ENCODE measurements at places on chromosomes 11 and 22.

GRCh38 chr11:21927628-21928027, 265.3 kb upstream of the ANO5 start:
- no peak for DNase-seq

DNA sequence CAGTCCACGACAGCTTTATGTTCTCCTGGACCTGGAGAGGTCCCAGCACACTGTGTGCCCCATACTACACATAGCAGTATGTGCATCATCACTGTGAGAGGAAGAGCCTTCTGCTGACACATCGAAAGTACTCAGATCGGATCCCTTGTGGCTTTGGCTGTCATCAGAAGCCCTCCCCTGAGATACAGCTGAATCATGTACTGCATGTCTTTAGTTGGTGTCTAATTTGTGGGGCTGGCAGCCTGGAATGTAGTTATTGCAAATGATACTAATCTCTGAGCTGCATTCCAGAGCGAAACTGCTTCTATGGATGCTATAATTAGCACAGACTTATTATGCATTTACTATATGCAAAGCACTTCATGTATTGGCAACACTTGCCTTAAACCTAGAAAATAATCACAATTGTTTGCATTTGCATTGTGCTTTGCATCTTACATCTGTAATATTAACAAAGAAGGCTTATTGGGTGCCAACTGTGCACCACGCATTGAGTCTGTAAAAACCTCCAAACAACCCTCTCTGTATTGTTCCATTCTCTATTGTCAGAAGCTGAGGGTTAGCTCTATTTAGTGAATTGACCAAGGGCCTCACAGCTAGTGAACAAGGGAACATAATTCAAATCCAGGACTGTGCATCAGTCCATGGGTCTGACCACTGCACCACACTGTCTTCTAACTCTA, 89.2 kb upstream of the CRTAM start:
- peak; percentile 7 for DNase-seq

- DNase-seq = peak; percentile 74
These were observed at the start of gene SSH3 for GRCh38 chr11:67303132-67303834. Gene SSH3, plus strand, starts transcription at chr11:67303530. Its CDS starts 96 bp downstream, at chr11:67303626.

DNA sequence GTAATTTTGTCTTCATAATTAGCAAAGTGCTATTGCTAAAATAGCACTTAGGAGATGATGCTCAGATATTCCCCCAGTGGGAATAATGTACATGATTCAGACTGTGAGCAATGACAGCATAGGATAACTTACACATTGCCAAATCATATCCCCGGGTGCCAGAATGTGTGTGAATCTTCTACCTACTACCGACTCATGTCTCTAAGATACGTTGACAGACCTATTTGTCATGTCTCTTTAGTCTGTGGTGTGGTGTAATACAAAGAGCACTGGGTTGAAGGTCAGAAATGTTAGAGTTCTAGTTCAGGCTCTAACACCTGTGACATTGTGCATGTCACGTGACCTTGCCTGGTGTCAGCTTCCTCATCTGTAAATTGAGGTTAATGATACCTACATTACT, 31.0 kb upstream of the PICALM start:
- no peak for DNase-seq

DNA sequence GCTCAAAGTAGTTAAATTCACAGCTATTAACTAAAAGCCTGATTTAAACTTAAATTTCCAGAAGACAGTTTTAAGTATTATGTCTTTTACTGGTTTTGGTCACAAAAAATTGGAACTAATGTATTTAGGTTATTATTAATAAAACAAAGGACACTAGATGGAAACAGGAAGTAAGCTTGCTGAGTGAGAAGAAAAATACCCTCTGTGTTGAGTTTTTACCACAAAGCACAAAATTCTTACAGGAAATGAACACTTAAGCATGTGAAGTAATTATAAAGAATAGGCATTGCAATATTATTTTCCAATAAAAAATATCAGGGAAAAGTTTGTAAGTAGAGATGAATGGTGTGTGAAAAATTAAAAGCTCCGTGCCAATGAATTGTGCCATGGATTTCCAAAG, 46.3 kb downstream of the PIK3C2A start:
- DNase-seq = no peak

DNA sequence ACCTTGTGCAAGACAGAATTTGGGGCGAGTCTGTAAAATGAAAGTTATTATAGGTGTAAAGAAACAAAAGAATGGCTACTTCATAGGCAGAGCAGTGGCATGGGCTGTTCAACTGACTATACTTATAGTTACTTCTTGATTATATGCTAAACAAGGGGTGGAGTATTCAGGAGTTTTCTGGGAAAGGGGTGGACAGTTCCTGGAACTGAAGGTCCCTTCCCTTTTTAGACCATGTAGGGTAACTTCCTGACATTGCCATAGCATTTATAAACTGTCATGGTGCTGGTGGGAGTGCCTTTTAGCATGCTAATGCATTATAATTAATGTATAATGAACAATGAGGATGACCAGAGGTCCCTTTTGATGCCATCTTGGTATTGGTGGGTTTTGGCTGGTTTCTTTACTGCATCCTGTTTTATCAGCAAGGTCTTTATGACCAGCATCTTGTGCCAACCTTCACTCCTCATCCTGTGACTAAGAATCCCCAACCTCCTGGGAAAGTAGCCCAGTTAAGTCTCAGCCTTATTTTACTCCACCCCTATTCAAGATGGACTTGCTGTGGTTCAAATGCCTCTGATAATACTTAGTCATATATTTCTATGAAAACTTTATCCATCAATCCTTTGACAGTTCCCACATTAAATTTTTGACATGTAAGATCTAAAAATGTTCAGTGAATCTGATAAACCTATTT, 118.6 kb downstream of the ARHGAP42 start:
- DNase-seq = no peak

- no peak for DNase-seq
These were observed 9.4 kb upstream of the TECTA start for GRCh38 chr11:121091492-121092152.

DNA sequence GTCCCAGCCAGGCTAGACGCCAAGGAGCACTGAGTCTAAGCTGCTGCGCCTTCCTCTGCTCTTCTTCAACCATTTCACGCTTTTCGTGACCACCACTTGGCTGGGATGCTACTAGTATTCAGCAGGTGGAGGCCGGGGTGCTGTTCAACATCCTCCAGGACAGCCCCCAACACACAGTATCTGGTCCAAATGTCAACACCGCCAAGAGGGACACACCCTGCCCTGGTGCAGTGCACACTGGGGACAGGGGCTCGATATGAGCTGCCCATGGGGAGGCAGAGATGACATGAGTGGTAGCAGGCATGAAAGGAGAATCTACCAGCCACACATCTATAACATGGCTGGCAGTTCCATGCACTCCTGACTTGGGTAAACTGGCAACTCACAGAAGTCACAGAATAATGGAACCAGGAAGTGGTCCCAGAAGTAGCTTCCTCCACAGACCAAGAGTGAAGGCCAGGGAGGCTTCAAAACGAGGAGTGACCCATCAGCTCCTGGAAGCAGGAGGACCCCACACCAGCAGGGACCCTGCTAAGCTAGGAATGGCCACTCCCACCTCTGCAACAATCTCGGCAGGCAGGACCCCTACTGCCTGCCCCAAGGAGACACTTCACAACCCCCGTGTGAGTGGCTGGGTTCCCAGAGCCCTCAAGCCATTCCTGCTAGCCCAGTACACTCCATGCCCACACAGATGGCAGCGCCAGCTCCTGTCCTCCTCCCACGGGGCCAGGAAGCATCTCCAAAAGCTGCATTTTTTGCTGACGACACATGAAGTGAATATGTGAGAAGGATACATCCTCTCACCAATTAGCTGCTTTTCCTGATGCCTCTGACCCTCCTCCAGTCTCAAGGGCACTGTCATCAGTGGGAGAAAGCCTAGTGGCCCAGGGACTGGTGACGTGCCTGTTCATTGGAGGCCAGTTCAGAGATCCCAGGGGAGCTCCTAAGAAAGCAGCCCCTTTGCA, 78.8 kb downstream of the DGCR2 start:
- no peak for DNase-seq

DNA sequence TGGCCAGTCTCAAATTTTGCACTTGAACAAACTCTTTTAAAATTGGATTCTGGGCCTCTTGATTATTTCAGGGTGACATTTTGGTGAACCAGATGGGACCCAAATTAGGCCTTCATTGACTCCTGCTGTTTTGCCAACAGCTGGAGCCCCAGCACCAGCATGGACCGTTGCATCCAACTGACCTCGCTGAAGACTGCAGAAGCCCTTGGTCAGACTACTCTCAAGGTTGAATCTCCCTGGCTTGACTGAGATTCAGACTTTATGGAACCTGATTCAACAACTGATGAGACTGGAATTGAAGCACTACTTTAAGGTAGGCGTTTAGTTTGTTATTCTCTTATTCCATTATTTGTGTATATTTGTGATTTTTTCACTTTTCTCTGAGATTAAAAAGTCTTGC, 41.7 kb downstream of the NARS2 start:
- no peak for DNase-seq

GRCh38 chr11:124717421-124717785, 22.3 kb upstream of the NRGN start:
- DNase-seq = peak; percentile 4

DNA sequence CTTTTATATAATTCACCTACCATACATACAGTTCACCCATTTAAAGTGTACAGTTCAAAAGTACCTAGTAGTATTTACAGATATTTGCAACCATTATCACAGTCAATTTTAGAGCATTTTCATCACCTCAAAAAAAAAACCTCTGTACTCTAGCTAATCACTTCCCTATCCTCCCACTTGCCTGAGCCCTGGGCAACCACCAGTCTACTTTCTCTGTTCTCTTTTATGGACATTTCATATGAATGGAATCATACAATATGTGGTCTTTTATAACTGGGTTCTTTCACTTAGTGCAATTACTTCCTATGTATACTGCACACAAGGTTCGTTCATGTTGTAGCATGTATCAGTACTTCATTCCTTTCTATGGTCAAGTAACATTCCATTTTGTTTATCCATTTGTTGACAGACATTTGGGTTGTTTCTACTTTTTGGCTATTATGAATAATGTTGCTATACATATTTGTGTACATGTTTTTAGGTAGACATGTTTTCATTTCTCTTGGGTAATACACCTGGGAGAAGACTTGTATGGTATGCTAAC, 17.8 kb upstream of the NEU3 start:
- DNase-seq = no peak

DNA sequence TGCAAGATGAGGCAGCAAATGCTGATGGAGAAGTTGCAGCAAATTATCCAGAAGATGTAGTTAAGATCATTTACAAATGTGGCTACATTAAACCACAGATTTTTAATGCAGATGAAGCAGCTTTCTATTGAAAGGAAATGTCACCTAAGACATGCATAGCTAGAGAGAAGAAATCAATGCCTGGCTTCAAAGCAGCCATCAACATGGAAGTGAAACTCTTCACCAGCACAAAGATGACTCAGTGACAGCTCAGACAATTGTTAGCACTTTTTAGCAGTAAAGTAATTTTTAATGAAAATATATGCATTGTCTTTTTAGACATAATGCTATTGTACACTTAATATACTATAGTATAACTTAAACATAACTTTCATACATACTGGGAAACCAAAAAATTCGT, 71.4 kb downstream of the FANCF start:
- DNase-seq = no peak

- DNase-seq = no peak
These were observed 1.1 kb downstream of the TRIM48 start for GRCh38 chr11:55263081-55263480.

DNA sequence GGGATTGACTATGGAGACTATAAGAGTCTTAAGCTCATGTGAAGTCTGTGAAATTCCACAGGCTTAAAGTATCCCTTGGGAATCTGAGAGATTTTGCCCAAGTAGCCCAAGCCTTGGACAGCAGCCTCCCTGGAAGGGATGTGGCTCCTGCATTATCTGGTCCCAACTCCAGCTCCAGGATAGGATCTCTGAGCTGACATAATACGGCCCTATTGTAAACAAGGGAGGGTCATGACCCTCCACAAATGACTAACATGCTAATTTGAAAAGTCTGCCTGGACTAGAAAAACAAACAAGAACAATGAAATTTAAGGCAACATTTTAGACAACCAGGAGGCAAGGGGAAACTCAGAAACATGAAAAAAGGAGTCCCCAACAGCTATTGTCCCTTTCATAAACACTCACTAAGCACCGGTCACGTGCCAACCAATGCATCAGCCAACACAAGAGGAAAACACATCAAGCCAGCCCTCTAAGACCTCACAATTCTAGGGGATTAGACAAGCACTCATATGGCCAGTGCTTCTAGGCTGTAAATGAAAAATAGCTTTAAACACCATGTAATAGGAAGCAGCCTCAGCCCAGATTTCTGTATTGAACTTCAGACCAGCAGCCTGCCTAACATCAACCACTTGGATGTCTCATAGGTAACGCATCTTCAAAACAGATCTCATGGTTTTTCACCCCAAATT, 101.2 kb upstream of the TIMP3 start:
- DNase-seq = no peak

GRCh38 chr11:78082146-78082545, 2.5 kb upstream of the NDUFC2 start:
- DNase-seq = no peak

GRCh38 chr11:17985517-17985916, 27.3 kb downstream of the SERGEF start:
- peak; percentile 38 for DNase-seq

DNA sequence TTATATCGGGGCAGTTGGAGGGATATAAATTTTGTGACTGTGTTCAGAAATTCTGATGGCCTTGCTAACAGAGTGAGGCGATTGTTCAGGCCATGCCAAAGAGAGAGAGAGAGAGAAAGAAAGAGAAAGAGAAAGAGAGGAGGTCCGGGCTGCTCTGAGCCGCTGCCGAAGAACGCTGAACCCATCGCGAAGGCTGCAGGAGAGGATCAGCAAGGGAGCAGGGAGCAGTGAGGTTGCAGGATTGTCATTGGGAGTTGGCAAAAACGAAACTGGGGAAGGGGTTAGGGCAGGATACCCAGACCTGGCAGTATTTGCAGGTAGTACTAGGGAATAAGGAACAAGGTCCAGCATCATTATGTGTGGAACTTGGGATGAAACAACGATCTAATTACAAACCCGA, 537.1 kb downstream of the INSC start:
- no peak for DNase-seq

GRCh38 chr11:7511401-7511800, 2.4 kb upstream of the PPFIBP2 start:
- DNase-seq = no peak

DNA sequence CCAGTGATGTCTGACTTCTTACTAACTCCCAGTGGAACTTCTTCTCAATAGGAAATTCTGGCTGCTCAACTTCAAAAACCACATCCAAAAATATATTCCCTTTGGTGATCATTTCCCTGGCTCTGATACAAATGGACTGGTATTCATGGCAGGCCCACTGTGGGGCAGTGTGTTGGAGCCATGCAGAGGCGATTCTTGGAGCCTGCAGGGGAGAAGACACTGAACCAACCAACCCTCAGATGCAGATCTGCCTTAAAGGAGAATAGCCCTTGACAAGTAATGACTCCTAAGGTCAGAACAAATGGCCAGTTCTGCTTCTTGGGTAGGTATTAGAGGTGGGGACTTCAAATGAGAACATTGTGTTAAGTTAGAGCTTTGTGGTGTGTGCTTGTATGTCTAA, 12.2 kb downstream of the OR4D9 start:
- DNase-seq = no peak

All from ACHN (cell line).